ENCODE measurements at places on chromosomes 2 and 18.

- DNase-seq = peak; percentile 18
Measured at GRCh38 chr2:199662255-199662654, 188.7 kb downstream of the FTCDNL1 start.

GRCh38 chr2:173150087-173150486, 74.4 kb downstream of the MAP3K20 start:
- DNase-seq = no peak

DNA sequence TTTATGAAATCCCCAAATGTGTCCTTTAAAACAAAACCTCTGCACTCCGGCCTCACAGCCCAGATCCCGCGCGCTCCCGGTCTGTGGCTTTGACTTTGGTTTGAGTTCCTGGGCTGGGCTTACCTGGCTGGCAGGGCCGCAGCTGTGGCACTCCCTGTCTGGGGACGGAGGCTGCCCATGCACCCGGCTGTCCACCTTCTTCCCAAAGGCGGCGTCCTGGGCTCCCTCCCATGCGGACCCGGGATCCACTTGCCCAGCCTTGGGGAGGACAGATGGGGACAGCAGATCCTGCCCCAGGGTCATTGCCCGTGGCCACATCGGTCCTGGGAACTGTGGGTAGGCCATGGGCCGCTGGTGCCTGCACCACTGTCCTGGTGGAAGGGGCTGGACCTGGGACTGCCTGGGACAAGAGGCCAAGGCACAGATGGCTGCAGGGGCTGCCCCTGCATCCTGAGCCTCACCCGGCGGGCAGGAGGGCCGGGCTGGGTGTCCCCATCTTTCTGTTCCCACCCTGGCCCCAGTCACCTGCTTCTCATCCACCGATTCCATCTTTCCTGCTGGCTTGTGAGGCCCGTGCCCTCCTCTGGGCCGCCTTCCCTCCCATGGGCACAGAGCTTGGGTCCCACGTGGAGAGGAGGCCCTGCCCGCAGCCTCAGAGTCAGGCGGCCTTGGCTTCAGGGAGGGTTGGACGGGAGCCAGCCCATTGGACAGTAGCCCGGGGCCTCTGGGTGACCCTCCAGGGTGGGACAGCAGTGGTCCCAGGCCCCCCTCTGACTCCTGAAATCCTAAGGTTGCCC, 27.7 kb downstream of the NFATC1 start:
- no peak for DNase-seq

GRCh38 chr2:168564641-168565040, 108.6 kb downstream of the CERS6 start:
- no peak for DNase-seq

DNA sequence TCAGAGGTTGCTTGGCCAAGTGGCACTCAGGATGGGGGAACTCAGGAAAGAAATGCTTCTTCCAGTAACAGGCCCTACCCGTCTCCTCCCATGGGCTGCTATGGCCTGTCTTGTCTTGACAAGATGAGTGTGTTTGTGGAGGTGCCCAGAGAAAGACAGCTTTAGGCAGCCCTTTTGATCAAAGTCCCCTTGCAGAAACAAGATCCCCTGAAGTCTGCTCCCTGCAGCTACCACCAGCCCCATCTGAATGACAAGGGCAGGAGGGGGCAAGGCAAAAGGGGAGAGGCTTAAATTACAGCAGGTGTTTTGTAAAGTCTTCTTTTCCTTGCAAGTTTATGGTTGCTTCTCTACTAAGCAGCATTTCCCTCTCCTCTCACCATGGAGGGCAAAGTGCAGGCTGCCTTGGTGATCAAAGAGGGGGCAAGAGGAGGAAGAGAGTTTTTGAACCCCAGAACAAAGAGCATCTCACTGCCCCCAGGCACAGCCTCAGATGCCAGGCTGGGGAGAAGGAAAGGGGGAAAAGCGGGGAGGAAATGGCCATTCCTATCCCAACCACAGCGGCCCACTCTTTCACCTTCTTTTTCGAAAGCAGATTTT, 6.7 kb downstream of the EVA1A start:
- DNase-seq = peak; percentile 17

GRCh38 chr2:170587117-170587516, 128.0 kb upstream of the SP5 start:
- DNase-seq = no peak

DNA sequence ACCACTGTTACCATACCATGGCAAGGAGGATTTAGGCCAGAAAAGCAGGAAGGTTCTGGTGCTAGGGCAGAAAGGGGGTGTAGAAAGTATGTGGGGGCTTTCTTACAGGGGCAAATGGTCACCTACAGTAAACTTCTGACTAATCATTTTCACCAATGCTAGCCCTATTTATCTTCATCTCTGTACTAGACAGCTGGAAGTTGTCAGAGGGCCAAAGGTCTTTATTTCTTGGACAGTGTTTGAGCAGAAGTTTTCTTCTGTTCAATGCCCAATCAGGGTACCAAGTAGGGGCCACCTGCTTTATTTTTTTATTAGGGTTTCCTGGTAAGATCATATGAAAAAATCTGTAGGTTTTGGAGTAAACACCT, 37.6 kb downstream of the MAP4K4 start:
- DNase-seq = no peak

DNA sequence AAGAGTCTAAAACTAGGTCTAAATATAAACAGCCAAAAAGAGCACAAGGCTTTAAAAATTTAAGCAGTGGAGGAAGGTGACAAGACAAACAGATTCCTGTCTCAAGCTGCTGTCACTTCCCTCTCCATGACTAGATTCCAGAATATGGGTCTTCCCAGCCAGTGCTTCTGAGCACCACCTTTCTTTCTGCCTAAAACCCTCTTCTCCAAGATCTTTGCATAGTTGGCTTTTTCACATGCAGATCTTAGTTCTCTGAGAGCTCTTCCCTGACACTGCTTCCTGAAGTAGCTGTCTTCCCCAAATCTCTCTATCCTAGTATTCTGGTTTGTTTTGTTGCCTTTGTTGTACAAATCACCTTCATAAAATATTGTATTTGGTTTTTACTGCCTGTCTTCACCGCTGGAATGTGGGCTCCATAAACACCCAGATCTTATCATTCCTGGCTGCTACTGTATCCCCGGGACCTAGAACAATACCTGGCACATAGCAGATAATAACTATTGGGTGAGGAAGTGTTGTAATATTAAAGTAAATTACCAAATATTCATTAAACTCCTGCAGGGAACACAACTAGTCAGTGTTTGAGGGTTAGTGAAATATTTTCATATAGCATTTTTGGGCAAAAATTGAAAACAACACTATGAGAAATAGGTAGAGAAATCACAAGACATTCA, 150.2 kb downstream of the CCDC85A start:
- DNase-seq = no peak
